Osteoblast (primary cell): ENCODE measurements at places on chromosomes 2 and 18.
A peak's percentile ranks its signal among the peaks of the same experiment; 100 is the strongest.

- DNase-seq = no peak
Measured at GRCh38 chr2:6475155-6475940, 390.4 kb downstream of the CMPK2 start.

DNA sequence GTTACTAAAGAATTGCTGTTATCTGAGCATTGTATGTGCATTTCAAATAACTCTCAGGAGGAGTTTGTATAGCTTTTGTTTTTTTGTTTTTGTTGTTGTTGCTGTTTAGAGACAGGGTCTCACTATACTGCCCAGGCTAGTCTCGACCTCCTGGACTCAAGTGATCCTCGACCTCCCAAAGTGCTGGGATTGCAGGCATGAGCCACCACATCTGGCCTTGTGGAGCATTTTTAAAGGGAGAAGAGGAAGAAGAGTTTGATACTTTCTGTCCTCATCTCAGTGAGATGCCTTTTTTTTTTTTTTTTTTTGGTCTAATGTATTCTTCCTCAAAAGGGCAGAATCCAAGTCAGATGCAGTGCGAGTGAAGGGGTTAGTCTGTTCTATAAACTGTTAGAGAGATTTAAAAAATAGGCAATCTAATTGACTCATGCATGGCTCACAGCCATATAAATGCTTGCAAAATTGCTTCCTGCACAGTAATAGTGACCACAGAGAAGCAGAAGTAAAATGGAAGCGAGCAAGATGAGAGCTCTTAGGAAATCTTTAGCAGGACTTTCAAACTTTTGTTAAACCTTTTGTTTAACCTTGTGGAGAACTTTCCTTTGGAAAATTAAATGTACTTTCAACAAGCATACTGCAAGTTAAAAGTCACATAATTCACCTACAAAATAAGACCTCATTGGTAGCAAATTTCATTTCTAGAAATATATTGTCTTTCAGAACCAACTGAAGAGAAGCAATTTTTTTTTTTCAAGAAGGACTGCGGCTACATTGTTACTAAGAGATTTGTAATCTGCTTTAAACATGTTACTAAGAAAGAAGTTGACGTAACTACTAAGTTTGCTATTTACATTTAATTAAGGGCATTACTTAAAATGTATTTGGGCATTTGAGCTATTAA is 52.3 kb upstream of the ROCK1 start:
- peak; percentile 86 for DNase-seq

- DNase-seq = no peak
Measured at GRCh38 chr2:198905881-198906612, 551.7 kb downstream of the SATB2 start.

DNA sequence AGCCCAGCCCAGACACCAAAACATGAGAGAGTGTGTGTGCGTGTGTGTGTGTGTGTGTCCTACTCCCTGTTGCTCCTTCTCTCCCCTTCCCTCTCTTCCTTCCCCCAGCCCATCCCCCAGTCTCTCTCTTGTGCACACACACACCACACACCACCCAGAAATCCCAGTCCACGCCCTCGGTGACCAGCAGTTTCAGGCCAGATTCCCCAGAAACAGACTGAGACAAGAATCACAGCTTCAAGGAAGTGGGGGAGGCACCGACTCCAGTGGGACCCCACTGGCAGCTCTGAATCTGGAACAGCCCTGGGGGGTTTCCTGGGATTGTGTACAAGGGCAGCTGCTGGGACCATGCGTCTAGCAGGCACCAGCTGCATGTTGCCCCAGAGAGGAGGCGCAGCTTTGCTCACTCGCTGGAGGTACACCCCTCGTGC is 113.5 kb downstream of the NDUFA10 start:
- no peak for DNase-seq

DNA sequence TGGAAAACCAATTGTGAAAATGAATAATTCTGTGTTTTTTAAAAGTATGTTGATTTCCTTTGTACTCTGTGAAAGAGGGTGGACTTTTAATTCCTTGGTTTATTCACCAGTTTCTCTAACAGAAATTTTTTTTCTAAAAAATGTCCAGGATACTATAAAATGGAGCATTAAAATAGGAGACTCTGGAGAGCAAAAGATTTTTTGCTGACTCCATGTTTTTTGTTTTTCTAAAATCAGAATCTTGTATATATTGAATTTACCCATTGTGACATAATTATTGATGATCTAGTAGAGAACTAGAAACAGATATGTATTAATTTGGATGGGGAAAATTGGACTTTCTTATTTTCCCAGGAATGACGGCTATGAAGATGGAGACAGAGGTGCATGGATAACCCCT is 23.2 kb upstream of the EFEMP1 start:
- no peak for DNase-seq
